ENCODE measurements at places on chromosomes 16 and 17.

DNA sequence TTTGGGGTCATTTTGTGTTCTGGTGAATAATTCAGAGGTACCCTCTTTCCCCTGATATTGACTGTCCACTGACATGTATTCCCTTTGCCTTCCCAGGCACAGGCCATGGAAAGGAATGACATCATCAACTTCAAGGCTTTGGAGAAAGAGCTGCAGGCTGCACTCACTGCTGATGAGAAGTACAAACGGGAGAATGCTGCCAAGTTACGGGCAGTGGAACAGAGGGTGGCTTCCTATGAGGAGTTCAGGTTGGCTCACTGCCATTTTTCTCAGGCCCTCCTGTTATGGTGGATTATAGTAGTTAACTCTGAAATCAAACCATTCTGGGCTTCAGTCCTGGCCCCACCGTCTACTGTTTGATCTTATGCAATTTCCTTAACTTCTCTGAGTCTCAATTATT lies 1.6 kb upstream of the EFTUD2 start:
- no peak for DNase-seq

DNA sequence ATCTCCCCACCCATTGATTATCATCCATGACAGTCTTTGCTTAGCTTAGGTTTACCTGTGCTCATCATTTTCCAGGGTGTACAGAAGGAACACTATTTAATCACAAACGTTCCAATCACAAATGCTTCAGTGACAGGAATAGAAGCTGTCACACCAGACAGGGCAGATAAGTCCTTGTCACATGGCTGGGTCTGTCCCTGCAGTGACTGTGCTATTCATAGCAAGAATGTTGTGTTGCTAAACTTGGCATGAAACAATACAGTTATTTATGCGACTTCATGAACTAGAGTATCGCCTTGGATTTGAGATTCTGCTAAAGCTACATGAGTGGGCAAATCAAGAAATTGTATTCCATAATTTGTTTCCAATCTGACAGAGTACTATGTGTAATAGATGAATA lies 108.4 kb downstream of the CDH13 start:
- DNase-seq: no peak

DNA sequence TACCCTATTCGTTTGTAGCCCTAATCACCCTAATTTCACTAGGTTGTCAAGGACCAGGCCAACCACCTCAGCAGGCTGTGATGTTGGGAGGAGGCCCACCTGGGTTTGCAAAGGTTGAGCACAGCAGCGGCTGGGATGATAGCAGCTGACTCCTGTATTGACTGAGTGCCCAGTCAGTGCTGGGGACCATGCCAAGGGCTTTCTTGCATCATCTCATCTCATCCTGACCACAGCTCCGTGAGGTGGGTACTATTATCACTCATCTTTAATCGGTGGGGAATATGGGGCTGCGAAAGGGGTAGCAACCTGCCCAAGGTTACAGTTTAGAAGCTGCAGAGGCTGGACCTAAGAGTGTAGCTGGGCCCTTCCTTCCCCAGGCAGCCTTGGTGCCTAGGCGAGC lies 11.7 kb downstream of the ATPAF2 start:
- DNase-seq: no peak

- no peak for DNase-seq
Measured at GRCh38 chr17:28369684-28370034, 448 bp downstream of the VTN start.

GRCh38 chr16:24571096-24571495 lies 31.7 kb downstream of the RBBP6 start:
- no peak for DNase-seq

GRCh38 chr16:74275031-74275636 lies 21.5 kb upstream of the PSMD7 start:
- no peak for DNase-seq

GRCh38 chr17:41967921-41968578 lies 1.5 kb downstream of the CNP start:
- no peak for DNase-seq

DNA sequence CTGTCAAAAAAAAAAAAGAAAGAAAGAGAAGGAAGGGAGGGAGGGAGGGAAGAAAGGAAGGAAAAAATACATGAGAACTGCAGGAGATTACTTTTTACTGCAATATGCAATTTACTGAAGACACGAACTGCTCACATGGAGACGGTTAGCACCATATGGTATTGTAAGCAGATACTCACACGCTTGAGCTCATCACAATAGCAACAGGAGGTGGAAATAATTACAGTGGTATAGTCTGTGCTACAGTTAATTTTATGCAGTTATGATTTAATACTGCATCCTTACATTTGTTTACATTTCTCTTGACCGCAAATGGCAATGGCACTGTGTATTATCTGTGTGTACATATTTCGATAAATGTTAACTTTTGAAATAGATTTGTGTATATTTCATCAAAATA lies 21.4 kb upstream of the SLC46A1 start:
- DNase-seq: no peak

DNA sequence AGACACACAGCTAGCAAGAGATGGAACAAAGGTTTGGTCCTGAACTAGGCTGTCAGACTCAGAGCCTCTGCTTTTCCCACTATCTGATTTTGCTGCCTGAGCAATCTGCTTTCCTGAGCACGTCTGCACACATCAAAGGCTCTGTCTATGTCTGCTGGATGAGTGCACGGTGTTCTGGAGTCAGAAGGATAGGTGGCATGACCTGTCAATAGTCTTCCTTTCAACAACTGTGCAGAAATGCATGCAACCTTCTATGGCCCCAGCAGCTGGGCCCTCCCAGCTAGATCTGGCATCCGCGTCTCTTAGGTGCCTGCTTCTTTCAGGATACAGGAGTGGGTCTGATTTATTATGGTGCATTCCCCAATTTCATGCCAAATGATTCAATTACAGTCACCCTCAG lies 138.3 kb downstream of the UTP18 start:
- no peak for DNase-seq

DNA sequence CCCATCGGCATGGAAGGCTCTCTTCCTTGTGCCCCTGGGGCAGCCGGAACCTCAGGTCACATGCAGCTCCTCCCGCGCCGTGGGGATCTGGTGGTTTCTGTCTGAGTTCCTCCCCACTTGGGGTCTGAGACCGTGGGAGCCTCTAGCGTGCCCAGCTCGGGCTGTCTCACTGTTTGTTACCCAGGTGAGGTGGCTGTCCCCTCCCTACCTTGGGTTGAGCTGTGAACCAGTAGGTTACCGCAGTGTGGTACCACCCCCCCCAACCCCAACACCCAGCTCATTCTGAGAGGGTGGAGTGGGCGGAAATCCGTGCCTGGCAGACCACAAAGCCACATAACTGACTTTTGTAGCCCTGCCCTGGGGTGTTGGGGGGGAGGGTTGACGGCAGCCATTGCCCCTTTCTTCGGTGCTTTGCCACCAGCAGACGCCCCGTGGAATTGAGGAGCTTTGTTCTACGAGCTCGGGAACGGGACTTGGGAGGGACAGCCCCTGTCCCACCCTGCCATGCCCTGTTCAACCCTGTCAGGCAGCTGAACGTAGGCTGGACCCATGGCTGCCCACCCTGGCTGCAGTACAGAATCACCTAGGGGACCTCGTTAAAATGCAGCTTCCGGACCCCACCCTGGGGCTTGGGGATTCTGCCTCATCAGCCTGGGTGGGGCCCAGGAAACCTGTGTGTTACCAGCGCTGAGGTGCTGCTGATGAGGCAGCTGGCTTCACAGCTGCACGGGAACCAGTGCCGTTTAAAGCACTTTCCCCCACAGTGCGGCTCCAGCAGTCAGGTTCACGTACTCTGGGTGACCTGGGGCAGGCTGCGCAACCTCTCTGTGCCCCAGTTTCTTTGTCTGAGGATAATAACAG lies 18.5 kb downstream of the RAP1GAP2 start:
- DNase-seq: peak; percentile 71

GRCh38 chr16:10635365-10636021 lies 55.1 kb upstream of the EMP2 start:
- no peak for DNase-seq

Measured in activated CD4-positive, alpha-beta T cell treated with anti-CD3 and anti-CD28 coated beads for 24 hours (primary cell).